Heart right ventricle (tissue), 16 donors: ENCODE measurements at places on chromosomes 1 and 21. TPM values are rescaled to one million over a fixed set of nuclear protein-coding genes. Genes with fewer than 3 reads are reported as not detected.
A peak's percentile ranks its signal among the peaks of the same experiment; 100 is the strongest.

DNA sequence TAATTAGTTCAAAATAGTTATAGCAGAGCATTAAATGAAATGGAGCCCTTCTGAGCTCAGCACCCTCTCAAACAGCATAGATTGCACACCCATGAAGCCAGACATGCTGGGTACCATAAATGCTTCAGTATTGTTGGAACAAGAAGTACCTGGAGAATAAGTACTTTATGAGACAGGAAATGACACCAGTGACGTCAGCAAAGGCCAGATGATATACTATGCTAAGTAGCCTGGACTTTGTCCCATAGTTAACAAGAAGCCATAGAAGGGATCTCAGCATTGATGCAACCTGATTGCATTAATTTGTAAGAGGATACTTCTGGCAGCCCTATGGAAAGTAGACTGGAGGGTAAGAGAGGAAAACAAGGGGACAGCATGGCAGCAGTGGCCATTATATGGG lies 16.3 kb upstream of the GADD45A start:
- no peaks in the 10 kb centered on the region for H3K36me3 ChIP-seq
- H3K4me3 ChIP-seq, result no peak overlapping the region
- H3K27ac ChIP-seq, result no peak overlapping the region
- DNase-seq, result no peak

GRCh38 chr1:1775327-1776226 lies 2.7 kb downstream of the NADK start:
- no peak for DNase-seq
- peaks cover 11% of the 10 kb centered on the region for H3K36me3 ChIP-seq
- H3K27ac ChIP-seq, result peak overlapping the region; percentile 90
- no peaks in the 10 kb centered on the region for H3K27me3 ChIP-seq
- no peak overlapping the region for H3K4me3 ChIP-seq
- H3K4me1 ChIP-seq, result peaks cover 17% of the 10 kb centered on the region

DNA sequence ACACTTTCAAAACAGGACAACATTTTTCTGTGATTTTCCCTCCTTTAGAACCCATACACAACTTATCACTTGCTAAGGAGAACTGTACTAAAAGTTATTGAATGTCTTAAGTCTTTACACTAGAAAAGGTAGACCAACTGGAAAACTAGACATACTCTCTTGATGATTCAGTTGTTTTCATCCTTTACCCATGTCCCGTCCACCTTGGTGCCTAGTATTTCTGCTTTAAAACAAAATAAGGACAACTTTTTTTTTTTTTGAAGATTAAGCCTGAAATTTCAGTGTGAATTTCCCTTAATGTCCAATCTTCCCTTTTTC lies 4.5 kb downstream of the CDKN2C start:
- no peaks in the 10 kb centered on the region for H3K36me3 ChIP-seq
- no peaks in the 10 kb centered on the region for H3K27me3 ChIP-seq
- no peak overlapping the region for H3K4me3 ChIP-seq
- H3K27ac ChIP-seq, result no peak overlapping the region
- no peak for DNase-seq

- DNase-seq, result no peak
- H3K27ac ChIP-seq, result no peak overlapping the region
- H3K4me3 ChIP-seq, result no peak overlapping the region
- peaks cover 8% of the 10 kb centered on the region for H3K27me3 ChIP-seq
- H3K36me3 ChIP-seq, result no peaks in the 10 kb centered on the region
- H3K4me1 ChIP-seq, result peaks cover 37% of the 10 kb centered on the region
These were observed 67.2 kb upstream of the EFHD2 start for GRCh38 chr1:15342408-15342967.

DNA sequence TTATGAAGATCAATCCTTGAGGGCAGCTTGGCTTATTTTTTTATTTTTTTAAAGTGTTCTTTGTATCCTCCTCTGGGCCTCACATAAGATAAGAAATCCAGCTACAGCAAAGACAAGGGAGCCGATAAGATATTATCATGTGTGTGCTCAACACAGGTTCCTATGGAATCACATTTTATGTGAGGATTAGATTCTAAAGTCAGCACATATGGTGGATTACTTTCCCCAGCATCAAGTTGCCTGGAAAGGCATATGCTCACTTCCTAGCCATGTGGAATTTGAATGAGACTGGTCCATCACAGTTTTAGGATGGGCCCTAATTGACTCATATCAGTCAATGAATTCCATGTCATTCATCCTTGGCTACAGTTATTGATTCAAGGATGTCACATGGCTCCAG lies 456.9 kb upstream of the LRRC7 start:
- no peaks in the 10 kb centered on the region for H3K36me3 ChIP-seq
- no peaks in the 10 kb centered on the region for H3K4me1 ChIP-seq
- no peak overlapping the region for H3K27ac ChIP-seq
- no peak overlapping the region for H3K4me3 ChIP-seq

DNA sequence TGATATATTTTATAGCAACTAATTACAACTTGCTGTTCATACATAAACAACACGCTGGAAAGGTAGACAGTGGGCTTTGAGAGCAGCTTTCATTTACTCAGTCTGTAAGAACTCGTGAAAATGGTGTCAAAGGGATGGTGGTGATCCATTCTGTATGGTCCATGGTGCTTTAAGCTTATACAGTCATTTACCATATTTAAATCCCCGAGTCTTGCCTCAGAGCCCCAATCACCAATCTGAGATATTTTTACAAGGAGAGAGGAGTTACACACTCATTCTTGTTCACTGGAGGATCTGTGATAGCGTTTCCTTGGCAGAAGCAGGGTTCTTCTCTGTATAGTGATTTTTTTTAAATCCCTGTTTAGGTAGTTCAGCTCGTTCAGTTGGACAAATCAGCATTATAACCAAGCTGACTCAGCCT lies 694.6 kb downstream of the USP25 start:
- peak overlapping the region; percentile 62 for H3K27ac ChIP-seq
- H3K27me3 ChIP-seq, result no peaks in the 10 kb centered on the region
- DNase-seq, result no peak
- peaks cover 28% of the 10 kb centered on the region for H3K4me1 ChIP-seq
- peak overlapping the region; percentile 25 for H3K4me3 ChIP-seq

- no peak overlapping the region for H3K4me3 ChIP-seq
- H3K36me3 ChIP-seq, result no peaks in the 10 kb centered on the region
- H3K4me1 ChIP-seq, result peaks cover 16% of the 10 kb centered on the region
- peak; percentile 10 for DNase-seq
- H3K27me3 ChIP-seq, result no peaks in the 10 kb centered on the region
- H3K27ac ChIP-seq, result no peak overlapping the region
These were observed 36.1 kb downstream of the ESRRG start for GRCh38 chr1:216686860-216687766.

DNA sequence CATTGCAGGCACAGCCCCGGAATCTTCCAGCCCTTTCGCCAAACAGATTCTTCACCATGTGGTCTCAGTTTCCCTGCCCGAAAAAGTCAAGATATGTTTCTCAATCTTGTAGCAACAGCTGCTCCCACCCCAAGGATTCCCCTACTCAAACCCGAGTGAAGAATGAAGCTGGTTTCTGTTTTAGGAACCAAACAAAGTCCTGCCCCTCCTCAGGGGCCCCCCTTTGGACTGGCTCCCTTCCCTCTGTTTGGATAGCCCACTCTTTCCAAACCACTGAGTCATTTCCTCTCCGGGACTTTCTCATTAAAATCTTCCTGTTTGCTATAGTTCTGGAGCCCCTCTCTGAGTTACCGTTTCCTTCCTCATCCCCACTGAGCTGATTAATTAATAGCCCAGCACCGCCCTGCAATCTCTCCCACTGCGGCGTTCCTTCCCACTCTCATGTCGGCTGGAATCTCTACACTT lies 100.9 kb downstream of the TSEN15 start:
- peaks cover 4% of the 10 kb centered on the region for H3K4me1 ChIP-seq
- H3K4me3 ChIP-seq, result peak overlapping the region; percentile 55
- peak overlapping the region; percentile 78 for H3K27ac ChIP-seq
- no peaks in the 10 kb centered on the region for H3K27me3 ChIP-seq
- no peak for DNase-seq
- no peaks in the 10 kb centered on the region for H3K36me3 ChIP-seq

GRCh38 chr1:119510046-119510445 lies 3.0 kb downstream of the HSD3B1 start:
- H3K27me3 ChIP-seq, result no peaks in the 10 kb centered on the region
- DNase-seq, result no peak
- no peaks in the 10 kb centered on the region for H3K4me1 ChIP-seq
- no peak overlapping the region for H3K4me3 ChIP-seq
- no peak overlapping the region for H3K27ac ChIP-seq

DNA sequence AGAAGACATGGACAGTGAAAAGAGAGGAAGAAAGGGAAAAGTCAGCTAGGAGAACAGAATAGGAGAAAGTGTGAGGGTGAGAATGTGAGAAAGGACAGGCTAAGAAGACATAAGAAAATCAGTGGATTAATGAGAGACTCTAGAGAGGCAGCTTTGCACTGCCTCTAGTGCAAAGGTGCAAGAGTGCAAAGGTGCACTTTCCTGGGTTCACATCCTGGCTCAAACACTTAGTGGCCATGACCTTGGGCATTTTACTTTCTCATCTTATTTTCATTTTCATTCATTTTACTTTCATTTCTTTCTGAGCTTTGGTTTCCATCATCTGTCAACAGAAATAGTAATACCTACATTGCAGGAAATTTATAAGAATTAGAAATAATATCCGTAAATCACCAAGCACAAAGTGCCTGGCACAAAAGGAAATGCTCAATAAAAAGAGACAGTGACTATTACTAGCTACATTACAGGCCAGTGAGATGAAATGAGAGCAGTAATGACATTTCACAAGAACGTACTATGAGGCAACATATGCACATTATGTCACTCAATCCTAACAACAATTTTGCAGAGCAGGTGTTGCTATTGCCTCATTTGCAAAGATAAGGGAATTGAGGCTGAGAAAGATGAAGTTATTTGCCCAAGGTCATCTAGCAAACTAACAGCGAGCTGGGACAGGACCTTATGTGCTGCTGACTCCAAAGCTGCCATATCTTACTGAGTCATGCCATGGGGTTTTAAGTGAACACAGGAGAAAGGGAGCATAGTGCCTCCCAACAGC lies 107.0 kb upstream of the TLR5 start:
- H3K36me3 ChIP-seq, result no peaks in the 10 kb centered on the region
- no peak for DNase-seq
- no peaks in the 10 kb centered on the region for H3K4me1 ChIP-seq

DNA sequence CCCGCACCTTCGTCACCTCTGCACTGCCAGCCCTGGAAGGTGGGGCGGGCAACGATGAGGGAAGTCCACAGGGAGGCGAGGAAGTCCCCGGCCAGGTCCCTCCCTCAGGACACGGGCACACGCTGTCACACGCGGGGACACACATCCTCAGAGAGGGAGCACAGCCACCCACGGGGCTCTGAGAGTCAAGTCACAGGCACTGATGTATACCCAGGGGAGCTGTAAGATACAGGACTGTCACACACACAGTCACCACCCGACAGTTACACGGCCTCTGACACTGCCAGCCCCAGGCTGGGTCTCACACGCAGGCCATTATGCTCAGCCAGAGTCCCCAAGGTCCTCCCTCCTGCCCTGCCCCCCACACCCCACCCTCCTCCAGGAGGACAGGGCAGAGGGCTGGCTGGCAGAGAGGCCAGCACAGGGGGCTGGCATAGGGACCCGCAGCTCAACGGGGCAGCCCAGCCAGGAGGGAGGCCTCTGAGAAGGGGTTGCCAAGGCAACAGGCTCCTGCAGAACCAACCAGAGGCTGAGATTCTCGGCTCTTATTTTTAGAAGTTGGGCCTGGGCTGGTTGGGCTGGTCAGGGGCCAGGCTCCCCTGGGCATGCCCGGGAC lies 17.7 kb upstream of the ADGRB2 start:
- H3K4me3 ChIP-seq, result no peak overlapping the region
- H3K4me1 ChIP-seq, result peaks cover 21% of the 10 kb centered on the region
- H3K27me3 ChIP-seq, result no peaks in the 10 kb centered on the region
- no peak overlapping the region for H3K27ac ChIP-seq
- DNase-seq, result no peak

GRCh38 chr1:202644219-202645096 lies 65.8 kb downstream of the SYT2 start:
- no peak overlapping the region for H3K4me3 ChIP-seq
- peaks cover 24% of the 10 kb centered on the region for H3K4me1 ChIP-seq
- peaks cover 63% of the 10 kb centered on the region for H3K27me3 ChIP-seq

DNA sequence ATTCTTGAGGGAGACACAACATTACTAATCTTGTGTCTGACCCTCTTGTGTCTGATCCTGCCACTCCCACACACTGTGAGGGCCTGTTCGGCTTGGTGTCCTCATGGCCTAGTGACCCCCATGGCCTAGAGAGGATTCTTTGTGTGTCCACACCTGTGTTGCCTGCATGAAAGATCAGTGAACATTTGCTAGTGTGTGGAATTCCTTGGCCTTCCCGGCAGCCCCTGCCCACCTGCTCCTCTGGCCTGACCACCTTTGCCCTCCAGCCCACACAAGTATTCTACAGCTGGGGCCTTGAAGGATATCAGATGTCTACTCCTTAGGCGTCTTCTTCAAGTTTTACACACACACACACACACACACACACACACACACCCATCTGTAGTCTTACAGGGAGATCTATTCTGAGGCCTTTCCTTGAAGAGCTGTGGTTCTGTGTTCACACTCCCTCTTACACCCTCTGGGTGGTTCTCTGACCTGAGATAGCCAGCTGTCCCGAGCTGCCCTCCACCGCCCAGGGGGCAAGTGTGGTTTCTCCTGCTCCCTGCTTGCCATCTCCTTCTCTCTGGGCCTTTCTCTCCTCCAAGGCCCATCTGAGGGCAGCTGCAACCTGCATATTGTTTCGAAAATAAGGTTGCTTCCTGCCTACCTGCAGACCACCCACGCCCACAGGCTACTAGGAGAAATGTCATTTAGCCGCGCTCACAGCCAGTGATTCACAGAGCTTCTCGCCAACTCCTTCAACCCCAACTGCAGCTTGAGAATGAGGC lies 45.4 kb downstream of the CD247 start:
- no peak overlapping the region for H3K4me3 ChIP-seq
- DNase-seq, result no peak
- no peaks in the 10 kb centered on the region for H3K27me3 ChIP-seq
- H3K36me3 ChIP-seq, result no peaks in the 10 kb centered on the region
- H3K4me1 ChIP-seq, result no peaks in the 10 kb centered on the region
- H3K27ac ChIP-seq, result no peak overlapping the region

GRCh38 chr1:218616681-218617080 lies 271.5 kb downstream of the TGFB2 start:
- no peaks in the 10 kb centered on the region for H3K36me3 ChIP-seq
- no peak overlapping the region for H3K27ac ChIP-seq

DNA sequence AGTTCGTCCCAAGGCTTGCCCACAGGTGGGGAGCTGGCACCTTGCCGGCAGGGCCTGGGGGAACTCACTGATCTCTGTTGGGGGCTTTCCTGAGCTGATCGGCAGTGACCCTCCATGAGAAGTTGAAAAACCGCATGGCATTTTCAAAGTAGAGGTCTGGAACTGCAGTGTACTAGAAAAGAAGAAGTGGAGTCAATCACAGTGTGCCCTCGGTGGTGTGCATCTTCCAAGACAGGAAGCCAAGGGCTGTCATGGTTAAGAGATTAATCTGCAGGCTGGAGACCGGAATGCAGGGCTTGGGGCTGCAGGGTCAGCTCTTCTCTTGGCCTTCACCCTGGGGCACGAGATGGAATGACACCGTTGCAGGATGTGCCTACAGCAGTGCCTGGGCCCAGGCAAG lies 56.8 kb downstream of the ECE1 start:
- H3K4me1 ChIP-seq, result peaks cover 13% of the 10 kb centered on the region
- DNase-seq, result no peak
- H3K27me3 ChIP-seq, result no peaks in the 10 kb centered on the region
- peaks cover 97% of the 10 kb centered on the region for H3K36me3 ChIP-seq
- no peak overlapping the region for H3K27ac ChIP-seq
- no peak overlapping the region for H3K4me3 ChIP-seq

The ZCCHC17 gene
- 15.7 TPM for polyA plus RNA-seq

The NEK2 gene
- 0.04 TPM for polyA plus RNA-seq

The SSX2IP gene
- 2.9 TPM for polyA plus RNA-seq

The OR4F16 gene
- polyA plus RNA-seq, result not detected
